ENCODE measurements at places on chromosomes 1 and 21.
A peak's percentile ranks its signal among the peaks of the same experiment; 100 is the strongest.

DNA sequence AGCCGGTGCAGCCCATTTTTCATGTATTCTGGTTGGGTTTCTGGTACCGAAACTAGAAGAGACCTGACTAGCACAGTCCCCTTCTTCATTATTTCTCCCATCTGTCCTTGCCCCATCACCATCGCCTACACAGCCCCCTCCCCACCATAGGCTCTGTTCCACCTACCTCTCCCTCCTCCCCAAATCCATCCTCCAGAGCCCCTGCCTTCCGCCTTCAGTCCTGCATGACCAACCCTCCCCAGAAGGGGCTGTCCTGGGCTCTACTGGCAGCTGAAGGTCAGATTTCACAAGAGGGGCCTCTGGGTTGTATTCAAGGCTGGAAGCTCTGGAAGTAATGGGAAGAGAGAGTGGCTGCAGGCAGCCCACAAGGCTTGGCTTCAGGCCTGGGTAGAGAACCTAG lies 55.2 kb downstream of the SDC3 start:
- no peak for DNase-seq

DNA sequence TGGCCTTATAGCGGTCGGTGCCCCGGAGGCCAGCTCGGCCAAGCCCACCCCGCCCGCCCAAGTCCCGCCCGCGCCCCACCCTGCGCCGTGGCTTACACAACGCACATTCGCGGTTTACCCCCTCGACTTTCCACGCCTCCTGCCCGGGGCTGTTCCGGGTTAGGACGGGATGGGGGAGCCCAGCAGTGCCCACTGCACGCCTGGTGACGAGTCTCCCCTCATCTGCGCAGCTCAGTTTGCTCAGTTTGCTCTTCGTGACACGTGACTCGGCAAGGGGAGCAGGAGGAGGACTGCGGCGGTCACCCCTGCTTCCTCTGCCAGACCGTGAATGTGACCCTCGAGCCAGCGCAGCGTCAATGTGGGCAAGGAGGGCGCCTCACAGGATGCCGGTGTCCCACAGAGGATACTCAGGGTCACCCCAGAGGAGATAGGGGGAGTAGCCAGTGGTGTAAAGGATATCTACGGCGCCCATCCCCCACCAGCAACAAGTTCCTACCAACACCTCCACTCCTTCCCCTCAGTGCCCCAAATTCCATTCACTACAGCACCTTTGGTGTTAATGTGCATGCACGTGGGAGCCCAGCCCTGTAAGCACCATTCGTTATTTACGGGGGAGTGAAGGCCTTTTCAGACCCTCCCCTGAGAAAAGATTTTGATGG lies 350 bp upstream of the S100A6 start:
- DNase-seq, result peak; percentile 66

DNA sequence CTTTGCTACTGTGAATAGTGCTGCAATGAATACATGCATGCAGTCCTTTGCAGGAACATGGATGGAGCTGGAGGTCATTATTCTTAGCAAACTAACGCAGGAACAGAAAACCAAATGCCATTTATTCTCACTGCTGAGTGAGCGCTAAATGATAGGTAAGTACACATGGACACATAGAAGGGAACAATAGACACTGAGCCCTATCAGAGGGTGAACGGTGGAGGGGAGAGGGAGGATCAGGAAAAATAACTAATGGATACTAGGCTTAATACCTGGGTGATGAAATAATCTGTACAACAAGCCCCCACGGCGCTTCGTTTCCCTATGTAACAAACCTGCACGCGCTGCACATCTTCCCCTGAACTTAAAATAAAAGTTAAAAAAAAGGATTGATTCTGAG lies 8.9 kb downstream of the NIBAN1 start:
- no peak for DNase-seq

GRCh38 chr1:181151378-181152326 lies 63.2 kb downstream of the IER5 start:
- no peak for DNase-seq

DNA sequence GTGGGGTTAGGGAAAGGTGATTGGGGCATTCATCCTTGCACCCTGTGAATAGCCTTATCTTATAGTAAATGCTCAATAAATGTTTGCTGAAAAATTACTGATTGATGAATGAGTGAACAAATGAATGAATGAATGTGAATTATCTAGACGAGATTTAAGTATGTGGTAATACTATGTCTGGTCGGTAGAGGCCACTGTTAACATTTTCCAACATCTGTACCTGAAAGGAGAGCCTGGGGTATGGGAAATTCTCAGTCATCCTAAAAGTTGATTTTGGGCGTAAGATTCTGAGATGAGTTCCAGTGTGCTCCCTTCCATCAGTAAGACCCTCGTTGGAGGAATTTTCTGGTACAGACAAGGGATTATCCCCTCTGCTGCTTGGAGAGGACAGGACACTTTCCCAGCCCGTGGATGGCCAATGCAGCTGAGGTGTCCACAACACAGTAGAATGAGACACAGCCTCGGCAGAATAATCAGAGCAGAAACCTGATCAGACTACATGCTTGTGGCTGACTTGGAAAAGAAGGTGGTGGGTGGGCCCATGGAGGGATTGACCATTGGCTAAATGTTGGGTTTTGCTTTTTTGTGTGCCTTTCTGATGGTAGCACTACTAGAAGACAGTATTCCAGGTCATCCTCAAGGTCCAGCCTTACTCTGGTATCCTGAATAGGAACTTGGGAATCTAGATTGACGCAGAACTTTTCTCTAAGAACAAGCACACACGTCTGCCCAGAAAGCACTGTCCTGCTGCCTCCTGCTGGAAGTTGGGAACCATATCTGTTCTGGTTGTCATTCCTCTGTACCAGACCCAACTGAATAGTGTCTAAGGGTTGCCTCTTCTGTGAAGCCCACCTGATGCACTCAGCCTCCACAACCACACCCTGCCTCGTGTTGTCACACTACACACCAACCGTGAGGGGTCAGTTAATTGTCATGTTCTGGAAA lies 262.0 kb downstream of the TNR start:
- DNase-seq, result no peak

GRCh38 chr1:203296460-203297073 lies 8.8 kb upstream of the BTG2 start:
- no peak for DNase-seq

DNA sequence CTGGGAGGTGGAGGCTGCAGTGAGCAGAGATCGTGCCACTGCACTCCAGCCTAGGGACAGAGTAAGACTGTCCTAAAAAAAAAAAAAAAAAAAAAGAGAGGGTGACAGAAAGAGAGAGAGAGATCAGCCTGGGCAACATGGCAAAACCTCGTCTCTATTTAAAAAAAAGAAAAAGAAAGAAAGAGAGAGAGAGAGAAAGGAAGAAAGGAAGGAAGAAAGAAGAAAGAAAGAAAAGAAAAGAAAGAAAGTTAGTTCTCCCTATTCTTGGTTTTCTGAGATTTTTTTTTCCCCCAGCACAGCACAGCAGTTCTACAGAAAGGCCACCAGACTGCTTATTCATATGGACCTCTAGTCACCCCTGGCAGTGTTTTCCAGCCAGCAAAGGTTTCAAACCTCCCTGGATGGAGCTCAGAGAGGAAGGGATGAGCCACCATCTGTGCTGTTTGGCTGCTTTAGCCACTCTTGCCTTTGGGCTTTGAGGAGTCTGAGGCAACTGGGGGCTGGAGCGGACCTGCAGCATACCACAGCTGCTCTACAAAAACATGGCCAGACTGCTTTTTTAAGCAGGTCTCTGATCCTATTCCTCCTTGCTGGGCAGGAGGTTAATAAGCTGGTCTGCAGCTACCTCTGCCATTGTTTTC lies 10.6 kb downstream of the S100A6 start:
- DNase-seq, result no peak

- peak; percentile 63 for DNase-seq
These were observed at the start of gene TMEM69 for GRCh38 chr1:45687754-45688740. TSS of gene TMEM69 (plus strand) at chr1:45688181. CDS start at chr1:45691069, 2,888 bp downstream.

- no peak for DNase-seq
These were observed 492 bp downstream of the FOXO6 start for GRCh38 chr1:41361495-41362356.

DNA sequence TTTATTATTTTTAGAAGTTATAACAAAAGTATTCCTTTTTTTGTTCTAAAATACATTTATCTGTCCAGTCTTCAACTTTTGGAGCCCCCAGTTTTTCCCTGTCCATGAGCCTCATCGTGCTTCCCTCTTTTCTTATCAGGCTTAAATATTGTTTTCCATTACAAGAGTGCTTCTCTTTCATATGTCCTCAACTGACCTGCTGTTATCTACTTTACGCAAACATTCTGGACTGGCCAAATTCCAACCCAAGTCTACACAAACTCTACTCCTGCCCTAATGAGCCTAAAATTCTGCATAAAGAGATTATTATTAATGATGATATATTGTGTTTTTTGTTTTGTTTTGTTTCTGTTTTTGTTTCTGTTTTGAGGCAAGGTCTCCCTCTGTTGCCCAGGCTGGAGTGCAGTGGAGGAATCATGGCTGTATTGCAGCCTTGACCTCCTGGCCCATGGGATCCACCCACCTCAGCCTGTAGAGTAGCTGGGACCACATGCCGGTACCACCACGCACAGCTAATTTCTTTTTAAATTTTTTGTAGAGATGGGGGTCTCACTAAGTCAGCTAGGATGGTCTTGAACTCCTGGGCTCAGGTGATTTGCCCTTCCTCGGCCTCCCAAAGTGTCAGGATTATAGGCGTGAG lies 318.8 kb upstream of the NEGR1 start:
- no peak for DNase-seq

DNA sequence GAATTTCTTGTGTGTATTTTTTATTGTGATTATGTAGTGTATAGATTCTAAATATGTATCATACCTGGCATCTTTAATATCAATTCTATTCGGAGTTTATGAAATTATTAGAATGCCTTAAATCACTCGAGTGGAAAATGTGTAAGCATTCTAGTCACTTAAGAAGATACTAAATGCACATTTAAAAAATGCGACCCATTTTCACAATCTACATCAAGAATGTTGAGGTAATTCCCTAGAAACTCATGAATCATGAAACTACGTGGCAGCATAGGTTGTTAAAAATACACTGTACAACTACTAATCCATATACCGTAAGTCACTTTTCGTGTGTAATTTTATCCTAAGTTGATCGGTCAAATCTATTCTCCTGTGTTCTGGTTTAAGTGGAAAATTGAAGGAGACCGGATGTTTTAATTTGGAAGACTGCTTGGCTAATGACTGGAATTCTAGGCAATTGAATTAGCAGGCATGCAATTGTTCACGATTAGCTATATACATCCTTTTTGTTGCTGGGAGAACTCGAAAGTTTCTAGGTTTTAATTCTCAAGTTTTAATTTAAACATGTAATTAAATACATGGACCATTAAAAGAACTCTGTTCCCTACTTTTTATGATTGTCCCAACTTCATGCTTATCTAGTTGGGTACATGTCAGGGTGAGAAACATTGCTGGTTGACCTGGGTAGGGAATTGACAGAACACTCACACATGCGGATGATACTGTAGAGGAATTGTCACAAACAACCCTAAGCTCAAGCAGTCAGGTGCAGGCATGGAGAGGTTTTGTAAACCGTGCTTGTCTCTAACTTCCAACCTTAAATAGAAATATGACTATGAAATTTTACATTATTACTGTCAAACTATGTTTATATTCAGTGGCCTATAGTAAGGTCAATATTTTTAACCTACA lies 6.6 kb downstream of the ZBTB18 start:
- no peak for DNase-seq

GRCh38 chr1:60974524-60975372 lies 107.6 kb upstream of the NFIA start:
- no peak for DNase-seq

GRCh38 chr1:31607360-31607759 lies 10.1 kb upstream of the HCRTR1 start:
- DNase-seq, result no peak

- no peak for DNase-seq
These were observed 13.3 kb downstream of the CSF1 start for GRCh38 chr1:109923946-109924275.

DNA sequence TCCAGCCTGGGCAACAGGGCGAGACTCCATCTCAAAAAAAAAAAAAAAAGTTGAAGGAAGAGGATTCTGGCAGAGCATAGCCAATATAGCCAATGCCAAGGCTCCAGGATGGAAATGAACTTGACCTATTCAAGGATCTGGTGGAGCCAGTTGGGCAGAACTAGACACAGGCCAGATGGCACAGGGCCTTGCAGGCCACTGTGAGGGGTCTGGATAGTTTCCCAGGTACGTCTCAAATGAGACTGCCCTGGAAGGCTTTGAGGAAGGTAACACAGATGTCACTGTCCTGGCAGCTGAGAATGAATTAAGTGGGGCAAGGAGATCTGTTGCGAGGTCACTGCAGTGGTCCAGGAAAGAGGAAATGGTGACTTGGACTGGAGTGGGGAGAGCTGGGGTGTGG lies 12.0 kb upstream of the ARHGEF19 start:
- DNase-seq, result no peak

GRCh38 chr1:106753066-106753465 lies 303.4 kb upstream of the PRMT6 start:
- no peak for DNase-seq

Data from stimulated activated CD4-positive, alpha-beta T cell treated with anti-CD3 and anti-CD28 coated beads, Interleukin-15, amount 100 ng/mL, for 1 hour (primary cell).